ENCODE measurements at places on chromosomes 2 and 18.

- DNase-seq: no peak
These were observed 9.9 kb downstream of the DYSF start for GRCh38 chr2:71463342-71463654.

DNA sequence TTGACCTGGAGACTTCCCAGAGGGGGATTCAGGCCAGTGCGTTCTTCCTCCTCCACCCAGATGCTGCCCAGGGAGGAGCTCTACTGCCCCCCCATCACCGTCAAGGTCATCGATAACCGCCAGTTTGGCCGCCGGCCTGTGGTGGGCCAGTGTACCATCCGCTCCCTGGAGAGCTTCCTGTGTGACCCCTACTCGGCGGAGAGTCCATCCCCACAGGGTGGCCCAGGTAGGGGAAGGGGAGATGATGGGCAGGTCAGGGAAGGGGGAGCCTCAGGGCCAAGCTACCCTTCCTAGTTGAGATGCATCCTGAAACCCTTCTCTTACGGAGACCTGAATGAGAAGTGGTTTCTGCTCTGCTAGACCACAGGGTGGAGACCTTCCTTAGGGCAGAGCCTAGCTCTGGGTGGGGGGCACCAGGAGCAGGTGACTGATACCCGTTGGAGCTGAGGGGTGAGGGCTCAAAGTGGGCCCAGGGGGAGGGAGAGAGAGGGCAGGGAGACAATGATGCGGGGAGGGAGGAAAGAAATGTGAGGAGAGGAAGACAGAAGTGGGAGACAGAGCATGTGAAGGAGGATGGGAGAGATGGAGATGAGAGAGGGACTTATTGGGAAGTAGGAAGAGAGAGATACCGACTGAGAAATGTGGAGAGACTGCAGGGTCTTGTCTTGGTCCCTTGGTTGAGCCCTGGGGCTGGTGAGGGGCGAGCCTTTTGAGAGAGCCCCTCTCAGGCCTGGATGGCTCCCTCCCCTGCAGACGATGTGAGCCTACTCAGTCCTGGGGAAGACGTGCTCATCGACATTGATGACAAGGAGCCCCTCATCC lies 159.4 kb downstream of the DYSF start:
- peak; percentile 14 for DNase-seq

GRCh38 chr18:34458410-34458977 lies 233.8 kb upstream of the NOL4 start:
- no peak for DNase-seq

DNA sequence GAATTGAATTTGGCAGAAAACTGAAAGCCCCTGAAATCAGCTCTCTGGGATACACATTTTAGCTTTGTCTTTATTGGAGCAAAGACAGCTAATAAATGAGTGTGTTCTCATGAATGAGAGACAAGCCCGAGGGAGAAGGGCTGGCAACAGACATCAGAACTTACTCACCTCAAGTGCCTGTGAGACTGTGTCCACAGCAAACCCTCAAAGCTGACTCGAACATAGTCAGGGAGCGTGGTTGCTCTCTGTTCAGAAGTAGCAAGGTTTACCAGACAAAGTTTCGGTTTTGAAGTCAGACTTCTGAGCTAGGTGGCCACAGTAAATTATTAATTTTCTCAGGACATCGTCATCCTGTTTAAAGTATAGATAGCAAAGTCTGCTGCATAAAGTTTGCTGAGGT lies 207.9 kb downstream of the CMPK2 start:
- DNase-seq: no peak

GRCh38 chr18:62071071-62071470 lies 115.8 kb downstream of the PIGN start:
- no peak for DNase-seq

GRCh38 chr2:7844414-7844965 lies 837.4 kb upstream of the ID2 start:
- DNase-seq: no peak

- no peak for DNase-seq
These were observed 176.5 kb upstream of the SPRED2 start for GRCh38 chr2:65608916-65609315.

GRCh38 chr2:162945785-162946184 lies 107.2 kb upstream of the KCNH7 start:
- DNase-seq: no peak

- DNase-seq: no peak
These were observed 9.5 kb downstream of the SMYD1 start for GRCh38 chr2:88077080-88077479.

GRCh38 chr2:195531754-195532153 lies 125.3 kb upstream of the SLC39A10 start:
- no peak for DNase-seq

DNA sequence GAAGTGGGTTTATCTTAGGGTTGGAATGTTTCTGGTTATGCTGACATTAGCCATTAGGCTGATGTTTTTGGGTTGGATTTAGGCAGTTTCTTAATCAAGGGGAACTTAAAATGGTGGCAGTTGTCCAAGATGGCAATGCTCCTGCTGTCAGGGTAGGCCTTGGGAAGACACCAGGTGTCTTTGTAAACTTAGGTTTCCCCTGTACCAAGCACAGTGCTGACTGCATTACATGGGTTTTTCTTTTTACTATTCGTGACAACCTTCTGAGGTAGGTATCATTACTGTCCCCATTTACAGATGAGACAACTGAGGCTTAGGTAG lies 528 bp upstream of the ATG16L1 start:
- no peak for DNase-seq

- no peak for DNase-seq
These were observed 85.9 kb upstream of the PMAIP1 start for GRCh38 chr18:59813942-59814341.

GRCh38 chr2:18159896-18160295 lies 281.4 kb downstream of the KCNS3 start:
- DNase-seq: no peak

DNA sequence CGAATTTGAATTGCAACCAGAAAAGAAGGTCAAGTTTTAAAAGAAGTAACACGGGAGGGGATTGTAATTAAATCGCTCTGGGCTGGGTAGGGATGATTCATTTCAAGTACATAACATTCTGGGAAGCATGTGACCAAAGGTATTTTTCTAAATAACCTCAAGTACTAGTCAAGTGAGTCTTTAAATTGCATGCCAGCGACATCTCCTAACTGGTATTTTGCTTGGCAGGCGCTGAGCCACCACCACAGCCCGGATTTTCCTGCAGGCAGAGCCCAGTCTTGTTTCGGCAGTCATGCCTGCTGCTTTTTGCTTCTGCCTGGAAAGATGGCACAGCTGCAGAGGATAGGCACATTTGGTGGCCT lies 33.7 kb upstream of the NPAS2 start:
- no peak for DNase-seq

DNA sequence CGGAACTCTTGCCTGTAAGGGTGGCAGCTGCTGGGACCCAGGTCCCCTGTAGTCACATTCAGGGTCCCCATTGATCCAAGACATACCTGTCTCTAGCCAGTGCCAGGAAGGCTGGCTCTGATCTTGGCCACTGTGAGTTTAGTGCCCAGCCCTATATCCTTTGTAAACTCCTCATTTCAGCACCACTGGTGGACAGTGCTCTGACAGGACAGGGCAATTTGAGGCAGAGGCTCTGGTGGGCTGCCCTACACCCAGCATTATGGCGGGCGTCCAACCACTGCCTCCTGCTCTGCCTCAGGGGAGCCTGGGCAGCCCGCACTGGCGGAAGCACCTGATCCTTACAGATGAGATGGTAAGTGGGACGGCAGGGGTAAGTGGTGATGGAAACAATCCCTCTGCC lies 55.2 kb upstream of the MGAT4A start:
- no peak for DNase-seq

DNA sequence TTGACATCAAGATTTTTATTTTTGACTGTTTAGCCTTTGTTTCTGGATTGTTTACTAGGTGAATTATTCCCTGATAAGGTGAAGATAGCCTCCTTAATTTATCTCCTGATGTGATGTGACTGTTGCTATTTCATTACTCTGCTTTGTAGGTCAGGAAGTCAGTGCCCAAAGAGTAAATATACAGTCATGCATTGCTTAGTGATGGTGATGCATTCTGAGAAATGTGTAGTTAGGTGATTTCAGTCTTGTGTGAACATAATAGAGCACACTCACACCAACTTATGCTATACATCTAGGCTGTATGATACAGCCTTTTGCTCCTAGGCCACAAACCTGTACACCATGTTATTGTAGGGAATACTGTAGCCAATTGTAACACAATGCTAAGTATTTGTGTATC lies 102.4 kb upstream of the THUMPD2 start:
- DNase-seq: no peak

GRCh38 chr18:39296293-39296888 lies 1730.8 kb upstream of the CELF4 start:
- DNase-seq: no peak

GRCh38 chr2:181723731-181724130 lies 43.4 kb upstream of the NEUROD1 start:
- no peak for DNase-seq

DNA sequence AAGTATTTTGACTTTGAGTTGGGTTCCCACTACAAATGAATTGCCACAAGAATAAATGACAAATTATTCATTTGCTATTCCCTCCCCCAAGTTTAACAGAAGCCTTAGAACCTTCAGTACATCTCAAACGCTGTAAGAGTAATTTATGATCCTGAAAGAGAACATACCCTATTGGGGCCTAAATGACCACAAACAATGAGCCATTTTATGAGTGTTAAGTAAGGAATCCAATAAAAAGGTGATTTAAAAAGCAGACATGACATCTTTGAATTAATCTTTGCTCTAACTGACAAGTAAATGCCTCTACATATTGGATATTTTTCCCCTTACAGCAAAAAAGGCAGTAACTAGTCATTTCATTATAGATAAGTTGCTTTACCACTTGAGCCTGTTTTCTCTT lies 136.9 kb downstream of the NRXN1 start:
- DNase-seq: no peak

- no peak for DNase-seq
These were observed 83.2 kb upstream of the GALNT5 start for GRCh38 chr2:157174321-157174720.

- DNase-seq: no peak
These were observed 70.2 kb downstream of the MYO1B start for GRCh38 chr2:191315365-191315752.

- no peak for DNase-seq
These were observed 23.0 kb downstream of the INPP4A start for GRCh38 chr2:98467652-98468051.

DNA sequence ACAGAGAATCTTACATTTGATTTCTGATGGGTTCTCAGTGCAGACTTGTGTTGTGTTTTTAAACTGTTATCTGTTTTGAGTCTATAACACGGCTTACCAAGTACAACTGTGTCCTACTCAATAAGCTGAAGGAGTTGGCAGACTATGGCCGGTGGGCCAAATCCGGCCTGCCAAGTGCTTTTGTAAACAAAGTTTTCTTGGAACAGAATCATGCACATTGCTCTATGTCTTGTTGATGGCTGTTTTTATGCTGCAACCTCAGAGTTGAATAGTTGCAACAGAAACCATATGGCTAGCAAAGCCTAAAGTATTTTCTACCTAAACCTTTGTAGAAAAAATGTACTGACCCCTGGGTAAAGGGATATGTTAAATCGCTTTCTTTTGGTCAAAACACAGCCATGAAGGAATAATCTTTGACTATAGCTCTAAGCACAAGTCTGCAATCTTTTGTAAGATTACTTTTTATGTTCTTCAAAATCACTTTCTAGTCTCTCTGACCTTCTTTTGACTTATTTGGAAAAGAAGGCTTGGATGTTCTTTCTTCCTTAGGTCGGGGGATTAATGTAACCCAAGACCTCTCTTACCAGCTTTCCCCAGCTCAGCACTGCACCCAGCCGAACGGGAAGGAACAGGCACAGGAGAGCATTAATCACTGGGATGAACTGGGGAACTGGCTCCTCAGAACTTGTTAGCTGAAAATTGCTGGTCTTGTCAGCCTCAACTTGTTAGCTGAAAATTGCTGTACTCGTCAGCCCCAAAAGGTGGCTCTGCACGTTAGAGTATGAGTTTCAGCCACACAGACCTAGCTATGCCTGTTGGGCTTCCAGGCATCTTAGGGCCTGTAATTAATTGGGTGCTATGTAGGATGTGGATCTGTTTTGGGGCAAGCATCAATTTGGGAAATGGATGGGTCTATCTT lies 75.4 kb downstream of the CD8B2 start:
- no peak for DNase-seq

DNA sequence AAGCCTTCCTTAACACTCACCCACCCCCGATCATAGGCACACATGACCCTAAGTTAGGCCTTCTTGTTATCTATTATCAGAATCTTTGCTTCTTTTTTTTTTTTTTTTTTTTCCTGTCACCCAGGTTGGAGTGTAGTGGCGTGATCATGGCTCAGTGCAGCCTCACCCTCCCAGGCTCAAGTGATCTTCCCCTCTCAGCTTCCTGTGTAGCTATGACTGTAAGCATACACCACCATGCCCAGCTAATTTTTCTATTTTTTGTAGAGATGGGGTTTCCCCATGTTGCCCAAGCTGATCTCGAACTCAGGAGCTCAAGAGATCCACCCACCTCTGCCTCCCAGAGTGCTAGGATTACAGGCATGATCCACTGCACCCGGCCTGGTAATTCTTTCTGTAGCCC lies 328.7 kb downstream of the NR4A2 start:
- no peak for DNase-seq

DNA sequence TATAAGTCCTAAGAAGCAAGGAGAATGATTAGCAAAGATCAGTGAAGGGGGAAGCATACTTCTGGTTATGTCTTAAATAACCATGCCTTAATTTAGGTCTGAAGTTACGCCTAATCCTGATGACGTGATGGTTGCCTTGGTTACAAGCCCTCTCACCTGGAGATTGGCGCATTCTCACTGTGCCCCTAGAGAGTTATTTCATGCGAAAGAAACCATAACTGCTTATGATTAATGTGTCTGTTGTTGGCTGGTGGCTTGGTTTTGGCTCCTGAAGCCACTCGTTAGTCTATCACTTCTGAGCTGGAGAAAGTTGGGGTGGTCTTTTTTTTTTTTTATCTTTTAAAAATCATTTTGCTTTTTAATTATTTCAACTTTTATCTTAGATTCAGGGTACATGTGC lies 47.0 kb downstream of the TNFRSF11A start:
- DNase-seq: no peak

DNA sequence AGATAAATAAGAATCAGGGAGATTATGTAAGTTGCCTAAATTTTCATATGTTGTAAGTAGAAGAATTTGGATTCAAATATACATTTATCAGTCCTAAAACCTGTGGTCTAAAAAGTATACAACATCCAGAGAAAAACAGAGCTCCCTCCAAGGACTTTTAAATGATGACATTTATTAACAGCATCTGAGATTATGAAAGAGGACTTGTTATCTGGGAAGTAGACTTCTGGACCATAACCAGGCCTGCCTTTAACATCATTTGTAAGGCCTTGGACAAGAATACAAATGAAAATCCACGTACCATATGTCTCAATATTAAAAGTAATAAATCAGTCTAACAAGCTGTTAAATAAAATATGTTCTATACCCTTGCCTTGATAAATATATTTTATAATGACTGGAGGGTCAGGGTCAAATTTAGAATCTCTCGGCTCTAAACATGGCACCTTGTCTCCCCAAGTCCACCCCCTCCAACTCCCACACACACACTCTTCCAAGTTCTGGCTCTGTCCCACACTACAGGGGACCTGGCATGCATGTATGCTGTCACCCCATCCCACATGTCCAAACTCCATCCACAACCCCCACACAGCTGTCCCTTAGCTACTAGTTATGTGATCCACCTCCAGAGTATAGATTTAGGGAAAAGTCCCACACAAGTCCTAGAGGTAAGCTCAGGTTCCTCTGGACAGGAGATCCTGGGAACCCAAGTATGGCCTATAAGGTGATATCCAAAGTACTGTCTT lies 382.6 kb downstream of the CDH2 start:
- no peak for DNase-seq

GRCh38 chr2:220334871-220335590 lies 707.6 kb downstream of the SLC4A3 start:
- no peak for DNase-seq

- DNase-seq: no peak
These were observed 779.4 kb upstream of the FSHR start for GRCh38 chr2:49933711-49934110.

All from activated CD4-positive, alpha-beta memory T cell treated with anti-CD3 and anti-CD28 coated beads, Interleukin-2, amount 10 ng/mL, durations not matched to agents 7 days and 5 days (primary cell).